ENCODE measurements at places on chromosomes 5 and 9.

- DNase-seq: no peak
Observed at GRCh38 chr5:108141676-108142075, 240.2 kb downstream of the FBXL17 start.

DNA sequence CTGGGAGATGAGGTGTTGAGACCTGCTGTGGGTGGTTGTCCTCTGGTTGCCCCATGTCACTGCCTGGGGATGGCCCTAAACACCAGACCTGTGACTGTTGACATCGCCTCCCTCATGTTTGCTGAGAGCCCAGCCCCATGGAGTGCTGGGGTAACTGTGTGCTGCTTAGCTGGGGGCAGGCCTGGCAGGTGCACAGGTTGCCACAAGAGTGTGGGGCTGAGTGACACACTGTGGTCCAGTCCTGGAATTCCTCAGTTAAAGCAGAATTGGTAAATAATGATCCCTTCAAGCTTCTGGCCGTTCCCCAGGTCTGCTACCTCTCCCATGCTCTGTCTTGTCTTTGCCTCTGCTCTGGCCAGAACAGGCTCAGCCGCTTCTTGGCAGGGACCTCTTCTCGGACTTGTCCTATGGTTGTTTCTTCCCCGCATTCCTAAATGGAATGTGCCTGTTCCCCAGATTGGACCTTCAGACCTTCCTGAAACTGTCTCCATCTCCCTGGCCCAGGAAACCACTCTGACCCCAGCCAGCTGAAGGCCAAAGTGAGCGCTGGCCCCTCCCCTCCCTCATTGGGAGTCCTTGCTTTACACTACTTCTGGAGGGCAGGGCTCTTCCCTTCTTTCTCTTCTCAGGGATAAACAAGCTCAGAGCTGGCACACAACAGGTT lies 61.2 kb upstream of the PITX1 start:
- no peak for DNase-seq

DNA sequence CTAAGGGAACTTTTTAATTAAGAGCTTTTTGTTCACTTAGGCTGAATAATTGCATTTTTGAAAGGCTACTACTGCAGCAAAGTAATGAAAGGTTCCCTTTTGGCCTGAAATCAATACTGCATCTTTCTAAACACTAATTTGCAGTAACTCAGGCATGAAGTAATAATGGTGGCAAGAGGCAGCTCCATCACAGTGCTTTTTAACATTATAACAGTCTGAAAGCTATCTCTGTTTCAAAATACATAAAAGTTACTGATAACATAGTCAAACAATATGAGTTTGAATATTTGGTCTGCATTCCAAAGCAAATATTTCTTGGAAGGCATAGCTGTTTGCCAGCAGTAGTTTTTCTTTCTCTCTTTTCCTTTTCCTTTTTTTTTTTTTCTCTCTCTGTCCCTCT lies 113.4 kb downstream of the FBN2 start:
- no peak for DNase-seq

GRCh38 chr5:131747180-131748105 lies 49.4 kb downstream of the FNIP1 start:
- DNase-seq: no peak

GRCh38 chr5:93592883-93593282 lies 9.9 kb downstream of the NR2F1 start:
- DNase-seq: no peak

GRCh38 chr9:87557996-87558395 lies 60.3 kb downstream of the DAPK1 start:
- DNase-seq: no peak

All from LoVo (cell line).